ENCODE measurements at places on chromosomes 4 and X.

DNA sequence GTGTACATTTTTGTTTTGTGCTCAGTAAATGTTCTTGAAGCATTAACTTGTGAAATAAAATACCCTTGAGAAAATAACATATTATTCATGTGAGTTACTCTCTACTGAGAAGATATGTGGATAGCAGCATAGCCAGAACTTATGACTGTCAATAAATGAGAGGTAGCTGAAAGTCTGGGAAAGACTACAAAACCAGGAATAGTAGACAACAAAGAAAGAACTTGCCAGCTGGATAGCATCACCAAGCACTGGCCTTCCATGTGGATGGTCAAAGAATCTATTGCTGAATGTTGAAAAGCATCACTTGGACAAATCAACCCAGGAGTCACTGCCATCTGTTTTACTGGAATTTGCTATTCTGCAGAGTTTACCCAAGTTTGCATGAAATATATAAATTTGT is 650.0 kb upstream of the HTR2C start:
- DNase-seq, result no peak

- no peak for DNase-seq
These were observed 46.1 kb downstream of the MBNL3 start for GRCh38 chrX:132442691-132443090.

DNA sequence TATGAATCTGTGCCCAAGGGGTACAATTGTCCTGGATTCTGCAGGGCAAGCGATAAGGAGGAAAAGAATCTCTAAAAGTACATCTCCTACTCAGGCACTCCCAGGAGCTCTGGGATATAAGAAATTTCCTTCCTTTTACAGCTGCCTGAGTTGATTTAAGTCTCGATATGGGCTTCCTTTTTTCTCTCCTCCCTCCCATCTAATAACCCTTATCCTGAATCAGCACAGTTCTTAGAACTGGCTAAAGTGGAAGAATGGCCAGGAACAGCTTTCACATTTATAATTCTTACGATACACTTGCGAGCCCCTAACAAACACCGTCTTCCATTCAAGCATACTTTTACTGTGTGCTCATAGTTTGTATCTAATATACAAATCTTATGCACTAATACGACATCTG is 21.2 kb downstream of the LRP2BP start:
- no peak for DNase-seq

DNA sequence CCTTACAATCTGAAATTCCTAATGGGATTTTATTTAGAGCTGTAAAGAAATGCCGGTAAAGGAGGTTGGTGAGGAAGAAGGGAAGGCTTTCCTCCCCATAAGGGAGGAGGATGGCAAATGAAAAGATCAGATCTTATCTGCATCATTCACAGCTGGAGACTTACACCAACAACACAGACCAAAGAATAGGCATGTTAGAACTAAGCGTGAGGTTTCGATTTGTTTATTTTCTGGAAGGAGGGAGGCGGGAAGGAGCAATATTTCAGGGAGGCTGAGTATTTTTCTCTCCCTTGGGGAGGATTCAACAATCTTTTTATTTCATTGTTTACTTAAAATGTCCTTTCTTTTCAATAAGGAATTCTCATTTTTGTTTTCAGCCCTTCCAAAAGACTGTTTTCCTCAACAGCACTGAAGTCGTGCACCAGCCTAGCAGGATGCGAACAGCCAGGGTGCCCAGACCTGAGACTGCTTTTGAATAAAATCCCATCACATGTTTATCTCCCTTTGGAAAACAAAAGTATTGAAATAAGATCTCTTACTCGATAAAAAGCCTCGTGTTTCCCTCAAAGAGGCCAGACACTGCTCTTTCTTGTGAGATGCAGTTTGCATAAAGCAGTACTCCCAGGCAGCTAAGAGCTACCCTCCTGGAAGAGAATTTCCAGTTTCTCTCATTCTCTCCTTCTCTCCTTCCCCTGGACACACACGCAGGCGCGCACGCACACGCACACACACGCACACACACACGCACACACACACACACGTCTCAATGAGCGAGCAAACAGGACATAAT is 236.1 kb downstream of the MGST2 start:
- peak; percentile 66 for DNase-seq

DNA sequence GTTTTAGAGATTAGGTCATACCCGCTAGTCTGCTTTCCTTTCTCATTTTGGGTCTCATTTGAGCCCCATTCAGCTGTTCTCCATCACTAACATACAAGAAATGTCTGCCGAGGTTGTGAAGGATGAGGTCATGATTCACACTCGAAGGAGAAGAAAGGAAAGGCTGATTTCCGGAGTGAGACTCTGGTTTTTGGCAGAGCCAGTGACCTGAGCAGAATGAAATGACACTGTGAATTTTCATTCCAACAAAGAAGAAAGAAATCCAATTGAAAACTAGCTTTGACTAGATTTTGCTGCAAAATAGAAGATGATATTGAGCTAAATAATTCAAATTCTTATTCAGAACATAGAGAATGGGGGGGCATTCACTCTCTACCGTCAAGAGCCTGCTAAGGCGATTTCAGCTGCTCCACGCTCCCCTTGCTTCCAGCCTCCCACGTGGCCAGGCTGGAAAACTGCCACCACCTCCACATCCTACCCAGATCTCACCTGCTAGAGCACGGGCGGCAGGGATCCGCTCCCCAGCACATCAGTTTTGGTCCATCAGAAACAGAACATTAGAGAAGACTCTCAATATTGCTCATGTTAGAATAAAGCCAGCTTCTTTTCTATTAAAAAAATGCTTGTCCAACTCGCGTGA is 39.0 kb downstream of the F11 start:
- peak; percentile 50 for DNase-seq

DNA sequence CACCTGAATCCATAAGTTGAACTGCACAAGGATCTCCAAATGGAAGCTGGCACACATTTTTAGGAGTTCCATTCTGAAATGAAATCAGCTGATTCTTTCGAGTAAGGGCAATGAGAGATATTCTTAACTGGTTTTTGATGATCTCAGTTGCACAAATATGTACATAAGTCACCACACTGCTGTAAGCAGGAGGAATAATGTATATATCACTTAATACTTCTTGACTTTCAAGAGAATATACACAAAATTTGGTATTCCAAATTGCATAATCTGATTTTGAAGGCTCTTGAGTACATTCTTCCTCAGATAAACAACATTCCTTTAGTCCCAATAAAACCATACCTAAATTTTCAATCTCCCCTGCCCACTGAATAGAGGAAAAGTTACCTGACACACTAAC is 8.2 kb downstream of the FANCB start:
- DNase-seq, result no peak

GRCh38 chrX:16251782-16252181 is 84.5 kb downstream of the MAGEB17 start:
- no peak for DNase-seq

Measured in brain (organoid and tissue), 16 donors.